ENCODE measurements at places on chromosomes 3 and 15.

GRCh38 chr3:151384741-151385174 lies at the start of gene P2RY12:
Gene P2RY12 (minus strand): TSS chr3:151384753. CDS start chr3:151338845, 45,908 bp downstream.
- no peak for DNase-seq

- DNase-seq: no peak
These were observed 63.0 kb downstream of the CHSY1 start for GRCh38 chr15:101188637-101189408.

DNA sequence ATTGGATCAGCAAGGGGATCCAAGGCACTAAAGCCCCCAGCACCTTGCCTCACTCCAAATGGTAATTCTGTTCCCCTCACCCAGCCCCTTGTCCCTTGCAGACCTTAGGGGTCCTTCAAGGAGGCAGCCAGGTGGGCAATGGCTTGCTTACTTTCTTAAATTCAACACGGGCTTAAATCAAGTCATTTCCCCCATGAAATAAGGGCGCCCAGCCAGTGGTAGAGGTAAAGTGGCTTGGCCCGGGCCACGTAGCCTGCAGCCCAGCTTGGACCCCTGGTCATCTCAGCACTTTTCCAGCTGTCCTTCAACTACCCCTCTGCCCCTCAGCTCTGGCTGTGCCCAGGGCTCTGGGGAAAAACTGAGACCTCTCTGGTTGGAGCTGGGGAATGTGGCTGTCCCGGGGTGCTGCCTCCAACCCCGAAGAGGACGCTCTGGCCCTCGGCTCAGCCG lies 1.2 kb downstream of the PSTPIP1 start:
- DNase-seq: no peak

DNA sequence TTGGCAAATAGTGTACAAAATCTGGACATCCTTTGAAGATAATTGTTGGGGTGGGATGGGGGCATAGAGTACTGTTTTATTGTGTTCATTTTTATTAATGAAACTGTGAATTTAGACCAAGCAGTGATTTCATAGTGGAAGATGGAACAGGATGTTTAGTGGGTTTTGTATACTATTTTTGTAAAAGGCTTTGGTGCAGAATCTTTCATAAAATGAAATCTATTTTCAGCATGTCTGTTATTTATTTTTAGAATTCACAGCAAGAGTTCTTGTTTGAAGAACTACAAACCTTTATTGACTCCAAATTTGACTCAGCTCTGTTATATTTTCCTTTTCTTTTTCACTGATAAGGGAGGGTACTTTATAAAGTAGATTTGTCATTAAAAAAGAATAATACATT lies 145.4 kb downstream of the AKAP13 start:
- DNase-seq: no peak

DNA sequence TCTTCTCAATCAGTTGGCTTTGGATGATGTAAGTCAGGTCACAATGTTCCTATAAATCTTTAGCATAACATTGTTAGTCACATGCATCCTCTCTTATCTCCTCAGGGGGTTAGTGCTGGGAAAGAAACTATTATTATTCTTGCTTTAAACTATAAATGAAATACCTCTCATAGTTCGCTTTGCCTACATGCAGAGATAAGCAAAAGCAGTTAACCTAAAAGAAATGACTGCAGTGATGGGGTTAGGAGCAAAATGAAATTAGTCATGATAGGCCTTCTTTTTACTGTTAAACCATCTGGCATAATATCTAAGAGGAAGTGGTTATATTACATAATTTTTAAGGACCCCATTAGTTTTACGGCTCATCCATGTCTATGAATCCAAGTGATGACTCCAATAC lies 91.7 kb upstream of the IGSF10 start:
- no peak for DNase-seq

- no peak for DNase-seq
These were observed 128.4 kb downstream of the NECTIN3 start for GRCh38 chr3:111200027-111200426.

DNA sequence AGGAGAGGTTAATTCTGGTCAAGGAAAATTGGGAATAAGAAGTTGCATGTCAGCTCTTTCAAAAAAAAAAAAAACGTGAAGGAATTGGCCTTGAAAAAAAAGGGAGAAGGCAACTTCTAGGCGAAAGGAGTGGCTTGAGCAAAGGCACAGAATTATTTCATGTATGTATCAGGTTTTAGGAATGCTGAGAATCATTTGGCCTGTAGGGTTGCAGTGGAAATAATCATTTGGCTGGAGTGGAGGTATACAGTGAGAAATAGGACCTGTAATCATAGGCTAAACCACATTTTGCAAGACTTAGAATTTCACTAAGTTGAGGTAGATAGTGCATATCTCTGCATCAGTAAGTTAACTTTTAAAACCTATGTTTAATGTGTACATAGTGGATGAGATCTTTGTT lies 54.9 kb downstream of the EPHA6 start:
- no peak for DNase-seq
